ENCODE measurements at places on chromosomes 1 and 21. TPM values are rescaled to one million over a fixed set of nuclear protein-coding genes. Genes with fewer than 3 reads are reported as not detected.

Gene ABCB10
- total RNA-seq = 16.4 TPM

Gene SRSF11
- 54.7 TPM for total RNA-seq

Gene FABP3
- total RNA-seq = 3.0 TPM

Gene KAZN
- 4.4 TPM for total RNA-seq

Gene SEC16B
- total RNA-seq = 60.3 TPM

Gene SORT1
- total RNA-seq = 3.6 TPM

Gene DYNLT5
- total RNA-seq = 0.28 TPM

Gene NHLH2
- not detected for total RNA-seq

Gene THEM5
- not detected for total RNA-seq

Gene SLC45A1
- 0.20 TPM for total RNA-seq

GRCh38 chr1:231951374-231951773 is 324.8 kb downstream of the DISC1 start:
- DNase-seq = no peak

DNA sequence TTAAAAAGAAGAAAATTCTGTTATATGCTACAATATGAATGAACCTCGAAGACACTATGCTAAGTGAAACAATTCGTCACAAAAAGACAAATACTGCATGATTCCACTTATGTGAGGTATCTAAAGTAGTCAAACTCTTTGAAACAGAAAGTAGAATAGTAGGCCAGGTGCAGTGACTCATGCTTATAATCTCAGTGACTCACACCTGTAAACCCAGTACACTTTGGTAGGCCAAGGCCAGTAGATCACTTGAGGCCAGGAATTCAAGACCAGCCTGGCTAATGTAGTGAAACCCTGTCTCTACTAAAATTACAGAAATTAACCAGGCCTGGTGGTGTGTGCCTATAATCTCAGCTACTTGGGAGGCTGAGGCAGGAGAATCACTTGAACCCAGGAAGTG is 25.7 kb downstream of the EPHA10 start:
- no peak for DNase-seq

DNA sequence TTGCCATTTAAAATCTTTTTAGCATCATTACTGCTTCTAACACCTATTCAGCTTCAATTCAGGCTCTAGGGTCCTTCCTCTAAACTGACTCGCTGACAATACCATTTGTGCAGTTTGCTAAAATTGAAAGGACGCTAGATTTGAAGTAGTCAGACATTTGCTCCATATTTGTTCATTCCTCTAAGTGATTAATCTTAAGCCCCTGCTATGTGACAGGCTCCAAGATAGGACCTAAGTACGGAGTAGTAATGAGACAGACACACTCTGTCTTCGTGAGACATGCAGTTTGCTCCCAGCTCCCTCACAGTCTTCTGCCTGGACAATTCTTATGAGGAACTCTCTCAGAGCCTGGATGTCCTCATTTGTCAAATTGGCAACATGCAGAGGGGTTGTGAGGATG is 26.1 kb upstream of the CD53 start:
- DNase-seq = no peak

- DNase-seq = no peak
These were observed 18.5 kb upstream of the A3GALT2 start for GRCh38 chr1:33339413-33339812.

GRCh38 chr1:175094626-175095025 is 27.0 kb downstream of the TNN start:
- no peak for DNase-seq

- DNase-seq = no peak
These were observed 8.8 kb downstream of the UBE2J2 start for GRCh38 chr1:1264868-1265272.

GRCh38 chr1:5575396-5575940 is 416.8 kb downstream of the NPHP4 start:
- DNase-seq = no peak

GRCh38 chr1:193417945-193418744 is 231.7 kb upstream of the B3GALT2 start:
- no peak for DNase-seq

DNA sequence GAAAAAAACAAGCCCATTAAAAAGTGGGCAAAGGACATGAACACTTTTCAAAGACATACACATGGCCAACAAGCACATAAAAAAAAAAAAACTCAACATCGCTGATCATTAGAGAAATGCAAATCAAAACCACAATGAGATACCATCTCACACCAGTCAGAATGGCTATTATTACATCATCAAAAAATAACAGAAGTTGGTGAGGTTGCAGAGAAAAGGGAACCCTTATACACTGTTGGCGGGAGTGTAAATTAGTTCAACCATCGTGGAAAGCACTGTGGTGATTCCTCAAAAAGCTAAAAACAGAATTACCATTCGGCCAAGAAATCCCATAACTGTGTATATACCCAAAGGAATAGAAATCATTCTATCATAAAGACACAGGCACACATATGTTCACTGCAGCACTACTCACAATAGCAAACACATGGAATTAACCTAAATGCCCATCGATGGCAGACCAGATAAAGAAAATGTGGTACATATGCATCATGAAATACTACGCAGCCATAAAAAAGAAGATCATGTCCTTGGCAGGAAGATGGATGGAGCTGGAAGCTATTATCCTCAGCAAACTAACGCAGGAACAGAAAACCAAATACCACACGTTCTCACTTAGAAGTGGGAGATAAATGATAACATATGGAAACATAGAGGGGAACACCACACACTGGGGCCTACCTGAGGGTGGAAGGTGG is 70.1 kb downstream of the INTS7 start:
- DNase-seq = no peak

DNA sequence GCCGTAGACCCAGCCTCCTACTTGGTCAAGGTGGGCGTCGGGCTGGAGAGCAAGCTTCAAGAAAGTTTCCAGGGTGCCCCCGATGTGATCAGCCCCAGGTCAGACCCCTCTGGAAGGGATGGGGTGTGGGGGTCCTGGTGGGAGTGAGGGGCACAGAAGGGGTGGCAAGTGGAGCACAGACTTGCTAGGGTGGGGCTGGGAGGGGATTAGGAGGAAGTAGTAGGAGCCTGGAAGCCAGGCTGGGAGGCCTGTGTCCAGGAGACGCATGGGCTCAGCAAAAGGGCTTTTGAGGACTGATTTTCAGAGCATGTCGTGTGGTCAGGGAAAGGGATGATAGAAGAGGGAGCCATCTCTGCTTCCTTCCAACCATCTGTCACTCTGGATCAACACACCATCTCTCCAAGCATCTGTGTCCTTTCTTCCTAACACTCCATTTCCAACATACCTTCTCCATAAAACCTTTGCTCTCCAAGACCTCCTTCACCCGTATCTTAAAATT is 8.5 kb downstream of the TRIM46 start:
- DNase-seq = no peak

DNA sequence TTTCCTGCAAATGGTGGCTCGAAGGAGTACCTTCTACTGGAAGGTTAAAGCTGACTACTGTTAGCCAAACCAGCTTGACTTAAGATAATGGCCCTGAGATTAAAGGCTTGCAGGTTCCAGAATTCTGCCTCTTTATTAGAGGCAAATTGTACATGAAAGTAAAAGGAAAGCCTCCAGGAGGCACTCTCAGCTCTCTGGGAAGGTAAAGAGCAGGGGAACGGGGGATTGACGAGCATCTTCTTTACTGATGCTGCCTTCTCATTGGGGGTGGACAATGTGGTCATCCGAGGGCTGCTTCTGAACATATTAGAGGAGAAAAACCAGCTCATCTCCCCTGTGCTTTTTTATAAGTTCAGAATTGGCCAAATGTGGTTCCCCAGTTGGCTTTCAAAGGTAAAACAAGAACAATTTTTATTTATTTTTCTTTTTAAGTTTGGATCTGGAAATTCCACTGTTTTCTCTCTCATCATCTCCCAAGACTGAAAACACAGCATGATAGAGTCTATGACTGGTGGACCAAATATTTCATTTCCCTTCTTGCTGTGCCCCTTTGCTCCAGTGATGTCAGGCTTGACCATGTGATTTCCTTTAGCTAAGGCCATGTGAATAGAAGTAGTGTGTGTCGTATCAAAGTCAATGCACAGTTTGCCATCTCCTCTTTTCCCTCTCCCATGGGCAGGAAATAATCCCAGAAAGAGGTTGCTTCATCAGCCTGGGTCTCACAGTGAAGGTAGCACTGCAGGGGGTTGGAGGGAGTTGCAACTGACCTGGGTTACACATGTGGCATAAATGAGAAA is 292.7 kb downstream of the PRDM2 start:
- DNase-seq = no peak

DNA sequence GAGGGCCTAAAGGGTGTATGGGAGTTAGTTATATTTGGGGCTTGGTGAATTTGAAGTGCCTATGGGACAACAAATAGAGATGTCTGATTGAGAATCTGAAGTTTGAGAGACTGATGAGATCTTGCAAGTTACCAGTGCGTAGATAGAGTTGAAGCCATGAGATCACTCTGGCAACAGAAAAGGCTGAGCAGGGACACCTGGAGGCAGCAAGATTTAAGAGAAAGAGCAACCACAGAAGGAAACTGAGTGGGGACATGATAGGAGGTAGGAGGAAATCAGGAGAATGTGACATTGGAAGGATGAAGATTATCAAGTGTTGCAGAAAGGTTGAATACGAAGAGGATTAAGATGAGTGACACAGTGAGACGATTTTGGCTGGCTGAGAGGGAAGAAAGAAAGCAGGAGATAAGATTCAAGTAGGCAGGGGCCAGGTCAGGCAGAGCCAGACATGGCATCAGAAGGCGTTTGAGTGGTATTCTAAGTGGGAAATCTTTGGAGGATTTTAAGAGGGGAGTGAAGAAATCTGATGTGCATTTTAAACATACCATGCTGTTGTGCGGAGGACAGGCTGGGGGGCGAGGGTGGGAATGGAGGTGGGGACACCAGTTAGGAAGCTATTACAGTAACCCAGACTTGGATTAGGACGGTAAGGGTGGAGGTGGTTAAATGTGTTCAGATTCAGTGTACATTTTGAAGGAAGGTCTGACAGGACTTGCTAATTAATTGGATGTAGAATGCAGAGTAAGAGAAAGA is 3.0 kb upstream of the MPL start:
- no peak for DNase-seq

- DNase-seq = no peak
These were observed 121.6 kb upstream of the IRF2BP2 start for GRCh38 chr1:234731569-234732085.

DNA sequence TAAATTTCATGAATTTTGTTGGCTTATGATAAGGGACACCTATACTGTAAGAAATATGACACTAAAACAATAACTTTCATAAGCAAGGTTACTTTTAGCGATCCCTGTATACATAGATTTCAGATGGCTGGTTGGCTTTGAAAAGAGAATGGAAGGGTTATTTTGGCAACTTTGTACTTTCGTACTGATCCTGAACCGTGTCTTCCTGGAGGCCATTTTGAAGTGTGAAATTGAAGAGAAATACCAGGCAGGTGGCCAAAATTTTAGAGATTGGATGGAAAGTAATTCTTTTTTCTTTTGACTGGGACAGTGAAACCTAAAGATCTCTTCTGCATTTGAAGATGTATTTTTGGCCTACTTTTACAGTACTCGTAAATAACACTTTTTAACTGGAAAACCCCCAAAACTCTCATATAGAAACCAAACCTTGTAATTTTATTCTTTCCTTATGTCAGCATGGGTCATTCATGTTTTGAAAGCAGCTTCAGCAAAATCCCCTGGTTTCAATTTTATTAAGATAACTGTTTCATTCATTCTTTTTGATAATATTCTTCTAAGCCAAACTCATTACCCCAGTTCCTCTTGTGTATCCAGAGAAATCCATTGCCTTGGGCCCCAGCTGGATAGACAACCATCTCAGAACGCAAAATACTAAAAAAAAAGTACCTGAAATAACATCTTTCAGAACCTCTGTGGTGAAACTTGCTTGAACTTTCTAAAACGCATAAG is 38.4 kb upstream of the ZNF281 start:
- no peak for DNase-seq

DNA sequence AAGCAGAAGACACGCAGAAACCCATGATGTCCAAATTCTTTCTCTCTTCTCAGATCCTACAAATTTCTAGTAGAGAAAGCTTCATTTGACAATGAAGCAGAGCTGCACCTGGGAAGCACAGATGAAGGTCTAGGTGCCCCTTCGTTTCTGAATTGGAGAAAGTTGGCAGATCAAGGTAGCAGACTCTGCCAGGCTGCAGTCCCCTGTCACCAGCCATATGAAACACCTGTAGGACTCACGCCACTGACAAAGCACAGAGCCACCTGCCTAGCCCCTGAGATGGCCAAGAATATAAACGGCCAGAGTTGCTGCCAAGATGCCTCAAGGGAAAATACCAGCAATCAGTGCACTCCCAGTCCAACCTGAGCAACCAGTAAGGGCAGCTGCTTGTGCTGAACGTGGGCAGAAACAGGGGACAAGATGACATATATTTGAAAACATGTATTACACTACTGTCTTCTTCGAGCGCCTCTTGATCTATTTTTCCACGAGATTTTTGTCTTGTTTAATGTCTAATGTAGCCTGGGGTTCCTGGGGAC is 20.6 kb upstream of the PLEKHA6 start:
- no peak for DNase-seq

GRCh38 chr1:164033782-164034181 is 525.2 kb upstream of the PBX1 start:
- DNase-seq = no peak

DNA sequence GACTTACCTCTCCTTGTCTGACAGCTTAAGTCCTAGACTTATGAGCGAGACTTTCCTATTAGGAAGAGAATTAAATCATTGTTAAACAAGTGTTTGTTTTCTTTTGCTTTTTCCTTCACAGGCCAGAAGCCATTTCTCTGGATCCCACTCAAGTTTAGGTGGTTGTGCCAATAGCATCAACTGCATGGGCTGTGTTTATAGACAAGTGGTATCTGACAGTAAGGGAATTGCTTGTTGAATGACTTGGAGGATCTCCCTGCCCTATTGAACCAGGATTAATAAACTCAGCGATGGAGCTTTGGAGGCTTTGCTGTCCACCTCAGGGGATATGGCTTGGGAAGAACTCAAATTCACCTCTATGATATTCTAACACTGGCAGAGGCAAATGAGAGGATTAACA is 43.7 kb downstream of the UTP25 start:
- DNase-seq = no peak

DNA sequence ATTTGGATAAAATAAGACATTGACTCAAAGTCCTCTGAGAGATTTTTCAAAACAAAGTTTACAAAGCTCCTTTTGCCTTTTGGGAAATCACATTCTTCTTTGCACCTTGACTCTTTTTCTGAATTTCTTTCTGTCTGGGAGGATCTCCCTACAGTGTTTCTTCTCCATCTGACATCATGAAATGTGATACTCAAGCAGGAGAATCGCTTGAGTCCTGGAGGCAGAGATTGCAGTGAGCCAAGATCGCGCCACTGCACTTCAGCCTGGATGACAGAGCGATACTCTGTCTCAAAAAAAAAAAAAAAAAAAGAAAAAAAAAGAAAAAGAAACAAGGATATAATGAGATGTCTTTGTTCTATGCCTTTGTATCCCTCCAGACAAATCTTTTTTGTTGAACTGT is 13.3 kb upstream of the GRIK1 start:
- no peak for DNase-seq

Data from left lobe of liver (tissue), 2 donors.